Activated CD4-positive, CD25-positive, alpha-beta regulatory T cell treated with anti-CD3 and anti-CD28 coated beads, Interleukin-2, amount 50 U/mL, for 16 hours (primary cell): ENCODE measurements at places on chromosomes 1 and 21.

DNA sequence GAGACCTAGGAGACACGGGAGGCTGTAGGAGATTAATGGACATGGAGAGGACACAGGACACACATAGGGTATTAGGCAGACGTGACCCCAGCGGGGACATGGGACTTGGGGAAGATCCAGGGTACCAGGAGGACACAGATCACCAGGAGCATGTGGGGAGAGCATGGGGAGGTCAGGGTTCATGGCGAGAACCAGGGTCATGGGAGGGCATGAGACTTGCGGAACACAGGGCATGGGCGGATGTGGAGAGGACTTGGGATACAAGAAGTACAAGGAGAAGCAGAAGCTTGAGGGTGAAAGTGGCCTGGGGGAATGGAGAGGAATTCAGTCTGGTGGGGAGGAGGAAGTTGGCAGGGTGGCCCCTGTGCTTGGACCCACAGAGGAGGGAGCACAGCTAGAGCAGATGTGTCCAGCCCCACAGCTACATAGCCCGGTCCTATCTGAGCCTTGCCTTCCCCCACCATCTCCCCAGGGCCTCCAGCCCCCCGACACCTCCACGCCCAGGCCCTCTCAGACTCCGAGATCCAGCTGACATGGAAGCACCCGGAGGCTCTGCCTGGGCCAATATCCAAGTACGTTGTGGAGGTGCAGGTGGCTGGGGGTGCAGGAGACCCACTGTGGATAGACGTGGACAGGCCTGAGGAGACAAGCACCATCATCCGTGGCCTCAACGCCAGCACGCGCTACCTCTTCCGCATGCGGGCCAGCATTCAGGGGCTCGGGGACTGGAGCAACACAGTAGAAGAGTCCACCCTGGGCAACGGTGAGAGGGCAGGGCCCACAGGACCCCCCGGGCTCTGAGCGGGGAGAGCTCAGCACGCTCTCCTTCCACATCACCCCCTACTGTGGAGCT is 12.1 kb downstream of the TIE1 start:
- no peak for DNase-seq

GRCh38 chr1:85445906-85446305 is 19.1 kb downstream of the DDAH1 start:
- DNase-seq = no peak

GRCh38 chr1:179251675-179252074 is 22.2 kb upstream of the ABL2 start:
- no peak for DNase-seq

DNA sequence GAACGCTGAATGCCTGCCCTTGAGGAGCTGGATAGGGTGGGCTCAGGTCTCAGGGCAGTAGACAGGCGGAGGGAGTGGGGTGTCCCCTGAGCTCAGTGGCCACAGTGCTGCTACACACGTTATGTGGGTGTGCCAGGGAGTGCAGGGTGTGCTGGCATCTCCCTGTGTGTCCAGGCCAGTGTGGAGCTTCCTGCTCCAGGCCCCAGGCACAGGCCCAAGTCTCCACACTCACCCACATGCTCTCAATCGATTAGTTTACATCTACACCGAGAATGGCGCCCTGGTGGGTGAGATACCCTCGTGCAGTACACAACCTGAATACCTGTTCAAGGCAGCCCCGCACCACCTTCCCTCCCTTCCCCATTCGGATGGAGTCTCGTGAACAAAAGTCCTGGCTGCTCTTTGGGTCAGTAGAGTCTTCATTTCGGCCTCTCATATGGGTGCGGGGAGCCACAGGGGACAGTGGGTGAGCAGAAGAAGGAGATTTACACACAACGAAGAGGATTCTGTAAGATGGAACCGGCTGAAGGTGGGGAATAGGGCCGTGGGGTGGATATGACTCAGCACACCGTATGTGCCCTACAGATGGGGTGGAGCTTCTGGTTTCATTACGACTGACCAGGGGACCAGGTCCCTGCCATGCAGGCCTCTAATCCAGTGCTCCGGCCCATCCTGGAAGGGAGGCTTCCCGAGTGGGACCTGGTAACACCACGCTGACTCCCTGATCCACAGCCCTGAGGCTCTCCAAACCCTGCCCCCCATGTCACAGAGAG is 93.3 kb downstream of the SPSB1 start:
- no peak for DNase-seq

DNA sequence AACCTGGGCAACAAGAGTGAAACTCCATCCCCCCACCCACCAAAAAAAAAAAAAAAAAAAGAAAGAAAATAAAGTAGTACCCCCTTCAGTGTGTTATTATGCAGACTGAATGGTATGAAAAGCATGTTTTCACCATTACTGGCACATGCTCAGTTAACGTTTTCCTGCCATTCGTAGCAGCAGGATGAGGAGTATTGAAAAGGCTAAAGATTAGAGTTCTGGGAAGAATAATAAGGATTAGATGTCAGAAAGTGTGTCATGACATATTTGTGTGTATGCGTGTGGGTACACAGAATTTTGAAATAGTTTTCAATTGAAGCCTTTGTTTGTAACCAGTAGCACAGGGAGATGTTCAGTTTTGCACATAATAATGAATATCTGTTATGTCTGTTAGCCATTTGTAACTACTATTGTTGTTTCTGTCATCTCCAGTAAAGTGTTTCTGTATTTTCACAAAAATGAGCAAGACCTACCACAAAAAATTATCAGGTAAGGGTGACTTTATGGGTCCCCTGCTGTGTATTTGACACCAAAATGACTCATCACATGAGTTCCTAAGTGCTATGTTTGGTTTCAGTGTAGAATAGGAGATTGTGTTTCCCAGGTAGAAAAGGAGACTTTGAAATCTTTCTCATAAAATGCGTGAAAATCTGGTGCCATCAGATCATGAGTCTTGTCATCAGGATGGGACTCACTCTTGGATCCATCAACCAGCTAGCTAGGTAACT is 358.9 kb downstream of the DISC1 start:
- no peak for DNase-seq

DNA sequence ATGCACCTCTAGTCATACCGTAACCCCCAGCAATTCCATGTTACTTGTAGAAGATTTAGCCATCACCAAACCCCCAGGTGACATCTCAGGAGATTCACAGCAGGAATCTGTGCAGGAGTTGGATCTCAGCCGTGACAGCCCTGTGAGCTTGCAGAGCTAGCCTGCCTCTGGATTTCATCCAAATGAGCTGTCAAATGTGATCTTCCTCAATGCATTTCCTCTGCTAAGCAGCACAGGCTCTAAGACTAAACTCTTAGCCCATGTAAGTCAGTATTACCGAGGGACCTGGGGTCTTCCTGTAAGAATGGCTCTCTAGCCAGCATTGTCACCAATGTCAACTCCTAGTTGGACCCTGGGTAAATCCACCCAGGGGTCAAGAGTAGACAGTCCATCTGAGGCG is 41.7 kb downstream of the UMODL1 start:
- DNase-seq = no peak

- no peak for DNase-seq
These were observed 1023.8 kb downstream of the MRPL39 start for GRCh38 chr21:24583473-24583872.

GRCh38 chr1:166484871-166485270 is 318.1 kb upstream of the FAM78B start:
- no peak for DNase-seq

- no peak for DNase-seq
These were observed at the start of gene PAPPA2 for GRCh38 chr1:176462674-176463378. Gene PAPPA2 (plus strand): TSS chr1:176463175. CDS start chr1:176556323, 93,148 bp downstream.

- no peak for DNase-seq
These were observed 642 bp upstream of the ST3GAL3 start for GRCh38 chr1:43706598-43707189.

- no peak for DNase-seq
These were observed 102.0 kb downstream of the ERG start for GRCh38 chr21:38396325-38396724.

DNA sequence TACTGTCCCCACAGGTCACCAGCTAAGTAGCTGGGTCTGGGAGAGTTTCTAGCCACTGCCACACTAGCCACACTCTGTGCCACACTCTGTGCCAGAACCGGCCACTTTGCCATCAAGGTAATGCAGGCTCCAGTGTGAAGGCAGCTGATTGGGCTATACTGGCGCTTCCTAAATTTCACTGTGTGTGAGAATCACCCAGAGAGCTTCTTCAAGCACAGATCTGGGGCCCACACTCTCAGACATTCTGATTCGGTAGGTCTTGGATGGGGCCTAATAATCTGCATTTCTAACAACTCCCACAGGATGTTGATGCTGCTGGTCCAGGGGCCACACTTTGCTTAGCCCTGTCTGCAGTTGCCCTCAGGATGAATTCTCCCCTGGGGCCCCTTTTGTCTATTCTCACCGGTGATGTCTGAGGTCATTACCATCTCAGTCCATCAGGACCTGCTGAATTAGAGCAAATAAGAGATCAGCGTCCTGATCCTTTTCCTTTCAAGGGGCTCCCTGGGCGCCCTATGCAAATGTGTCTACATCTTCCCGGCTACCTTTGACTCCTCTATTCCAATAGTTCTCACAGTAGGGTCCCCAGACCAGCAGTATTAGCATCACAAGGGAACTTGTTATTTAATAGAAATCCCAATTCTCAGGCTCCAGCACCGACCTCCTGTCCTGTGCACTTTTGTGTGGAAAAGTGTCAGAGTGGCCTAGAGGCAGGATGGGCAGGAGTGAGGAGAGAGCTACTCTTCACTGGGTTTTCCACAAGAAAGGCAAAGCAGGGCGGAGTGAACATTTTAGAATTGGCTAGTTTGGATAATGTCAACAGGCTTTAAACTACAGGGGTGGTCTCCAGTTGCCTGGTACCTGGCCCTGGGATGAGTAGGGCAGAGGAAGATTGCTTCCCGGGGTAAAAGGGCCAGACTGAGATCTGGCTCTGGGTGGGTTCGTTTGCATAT is 24.7 kb upstream of the LRRN2 start:
- DNase-seq = no peak

DNA sequence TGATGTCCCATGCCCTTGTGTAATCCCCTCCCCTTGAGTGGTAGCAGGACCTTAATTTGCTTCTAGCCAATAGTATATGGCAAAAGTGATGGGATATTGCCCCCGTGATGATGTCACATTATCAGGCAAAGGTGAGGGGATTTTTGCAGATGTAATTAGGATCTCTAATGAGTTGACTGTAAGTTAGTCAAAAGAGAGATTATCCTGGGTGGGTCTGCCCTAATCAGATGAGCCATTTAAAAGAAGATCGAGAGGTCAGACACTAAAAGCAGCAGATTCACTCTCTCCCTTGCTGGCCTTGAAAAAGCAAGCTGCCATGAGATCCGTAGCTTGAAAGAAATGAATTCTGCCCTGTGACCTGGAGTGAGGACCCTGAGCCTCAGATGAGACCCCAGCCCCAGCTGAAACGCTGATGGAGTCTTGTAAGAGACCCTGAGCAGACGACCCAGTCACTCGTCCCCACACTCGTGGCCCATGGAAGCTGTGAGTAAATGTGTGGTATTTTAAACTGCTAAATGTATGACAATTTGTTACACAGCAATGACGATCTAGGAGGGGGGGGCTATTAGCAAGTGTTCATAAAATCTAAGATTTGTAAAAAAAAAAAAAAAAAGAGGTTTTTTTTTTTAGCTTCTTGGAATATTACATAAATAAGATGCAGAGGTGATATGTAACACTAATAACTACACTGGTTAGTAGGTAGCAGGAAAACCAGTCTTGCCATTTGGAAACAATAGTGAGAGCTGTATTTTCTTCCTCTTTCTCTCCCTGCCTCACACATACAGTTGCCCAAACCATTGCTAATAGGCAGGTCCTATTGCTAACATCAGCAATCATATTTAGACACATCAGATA is 50.3 kb upstream of the TARBP1 start:
- no peak for DNase-seq
